Suprapubic skin (tissue), 4 donors: ENCODE measurements at places on chromosomes 12 and 14. TPM values are rescaled to one million over a fixed set of nuclear protein-coding genes. Genes with fewer than 3 reads are reported as not detected.

The KRT82 gene
- total RNA-seq, result 9.5 TPM

The FZD10 gene
- 11.7 TPM for total RNA-seq

DNA sequence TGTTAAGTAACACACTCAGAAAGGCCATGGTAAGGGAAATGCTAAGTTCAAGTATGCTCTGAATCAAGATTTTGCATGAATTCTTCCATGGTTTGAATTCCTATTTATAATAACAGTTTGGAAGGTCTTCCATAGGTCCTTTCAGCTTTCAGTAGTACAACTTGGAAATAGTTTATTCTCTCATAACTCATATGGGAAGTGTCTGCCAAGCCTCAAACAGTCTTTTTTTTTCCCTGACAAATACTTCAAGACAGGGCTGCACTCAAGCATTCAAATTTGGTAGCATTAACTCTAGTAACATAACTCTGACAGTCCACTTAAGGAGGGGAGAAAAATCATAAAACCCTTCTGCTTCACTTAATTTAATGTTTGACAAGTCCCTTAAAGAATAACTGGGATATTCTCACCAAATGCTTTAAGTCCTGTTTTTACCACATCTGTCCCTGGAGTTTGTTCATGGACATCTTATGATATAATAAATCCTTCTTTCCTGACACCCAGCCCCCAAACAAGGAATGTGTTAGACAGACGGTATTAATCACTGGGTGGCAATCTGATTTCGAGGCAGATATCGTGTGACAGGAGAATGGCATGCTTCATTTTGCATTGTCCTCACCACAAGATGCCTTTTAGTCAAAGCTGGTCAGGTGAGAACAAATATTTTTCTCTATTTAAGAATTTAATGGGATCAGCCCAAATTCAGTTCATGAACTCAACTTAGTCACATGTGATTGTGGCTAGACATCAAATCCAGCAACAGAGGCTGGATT is 165.7 kb downstream of the BMP4 start:
- no peak for DNase-seq

The NGB gene
- not detected for total RNA-seq

The PPFIBP1 gene
- 88.2 TPM for total RNA-seq

GRCh38 chr12:13343375-13343774 is 146.8 kb downstream of the EMP1 start:
- DNase-seq, result no peak

The NPFF gene
- not detected for total RNA-seq

GRCh38 chr14:32559048-32559447 is 229.9 kb downstream of the AKAP6 start:
- DNase-seq, result no peak

The SLC17A8 gene
- total RNA-seq, result not detected

The ZBTB39 gene
- 6.6 TPM for total RNA-seq

GRCh38 chr12:111446631-111447570 is 41.2 kb downstream of the SH2B3 start:
- DNase-seq, result no peak

DNA sequence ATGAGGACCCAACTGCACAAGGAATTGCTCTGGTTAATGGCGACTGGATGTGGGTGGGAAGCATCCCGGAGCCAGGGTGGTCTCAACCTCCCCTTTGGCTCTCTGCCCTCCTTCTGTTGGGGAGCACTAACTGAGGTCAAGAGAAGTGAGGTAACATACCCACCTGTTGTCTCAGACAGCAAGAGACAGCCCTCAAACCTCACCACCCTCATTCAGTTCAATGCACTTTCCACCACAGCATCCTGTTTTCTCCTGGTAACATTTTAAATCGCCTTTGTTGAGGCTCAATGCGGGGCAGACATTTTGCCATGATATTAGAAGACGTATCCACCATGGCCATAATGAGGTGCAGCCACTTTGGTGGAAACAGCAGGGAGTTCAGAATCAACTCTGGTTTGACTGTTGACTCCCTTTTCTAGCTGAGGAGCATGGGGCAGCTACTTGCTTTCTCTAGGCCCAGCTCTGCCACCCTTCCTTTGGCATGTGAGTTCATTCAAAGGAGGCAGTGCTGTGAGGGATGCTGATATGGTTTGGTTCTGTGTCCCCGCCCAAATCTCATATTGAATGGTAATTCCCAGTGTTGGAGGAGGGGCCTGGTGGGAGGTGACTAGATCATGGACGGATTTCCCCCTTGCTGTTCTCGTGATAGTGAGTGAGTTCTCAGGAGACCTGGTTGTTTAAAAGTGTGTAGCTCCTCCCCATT is 338.6 kb downstream of the PCNX1 start:
- no peak for DNase-seq

DNA sequence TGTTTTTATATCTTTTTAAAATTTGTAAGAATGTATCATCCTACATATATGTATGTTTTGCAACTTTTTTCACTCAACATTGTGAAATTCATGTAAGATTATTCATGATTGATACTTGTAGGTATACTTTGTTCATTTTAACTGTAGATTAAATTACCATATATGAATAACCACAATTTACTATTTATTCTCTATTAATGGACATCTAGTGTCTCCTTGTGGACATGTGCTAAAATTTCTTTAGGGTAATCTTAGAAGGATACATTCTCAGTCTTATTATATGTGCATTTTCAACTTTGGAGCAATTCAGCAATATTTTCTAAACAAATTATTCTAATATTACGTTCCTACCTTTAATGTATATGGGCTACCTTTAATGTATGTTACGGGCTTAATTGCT is 192.4 kb downstream of the FUT8 start:
- no peak for DNase-seq

GRCh38 chr12:106118-106591 is 39.6 kb downstream of the IQSEC3 start:
- DNase-seq, result no peak

DNA sequence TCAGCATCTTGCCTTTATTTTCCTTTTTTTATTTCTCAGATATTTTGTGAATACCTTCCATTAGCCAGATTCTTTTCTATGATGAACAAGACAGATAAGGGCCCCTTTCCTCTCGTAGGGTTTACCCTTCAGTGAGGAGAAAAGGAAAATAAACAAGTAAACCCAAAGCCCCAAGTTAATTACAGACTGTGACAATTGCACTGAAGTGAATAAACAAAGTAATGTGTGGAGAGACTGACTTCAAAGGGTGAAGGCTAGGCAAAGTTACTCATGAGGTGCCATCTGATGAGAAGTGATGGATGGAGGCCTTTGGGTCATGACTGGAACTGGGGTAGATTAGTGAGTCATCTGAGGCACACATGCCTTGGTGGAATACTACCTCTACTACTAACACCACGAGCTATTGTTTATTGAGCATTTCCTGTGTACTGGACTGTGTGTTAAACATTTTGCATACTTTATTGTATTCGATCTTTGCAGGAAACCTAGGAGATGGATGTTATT is 143.4 kb upstream of the PRICKLE1 start:
- no peak for DNase-seq

DNA sequence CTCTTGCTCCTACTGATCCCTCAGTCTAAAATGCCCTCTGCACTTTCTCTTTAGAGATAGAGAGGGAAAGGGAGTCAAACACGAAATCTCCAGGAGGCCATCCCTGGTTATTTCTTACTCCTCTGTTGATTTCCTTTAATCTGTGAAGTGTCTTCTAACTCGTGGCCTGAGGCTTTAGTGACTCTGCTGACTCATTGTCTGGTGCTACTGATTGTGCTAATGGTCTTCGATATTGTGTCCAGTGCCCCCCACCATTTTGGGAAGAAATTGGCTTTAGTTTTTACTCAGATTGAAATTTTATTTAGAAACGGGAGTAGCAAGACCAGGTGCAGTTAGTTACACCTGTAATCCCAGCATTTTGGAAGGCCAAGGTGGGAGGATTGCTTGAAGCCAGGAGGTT is 839 bp downstream of the CLEC9A start:
- no peak for DNase-seq

DNA sequence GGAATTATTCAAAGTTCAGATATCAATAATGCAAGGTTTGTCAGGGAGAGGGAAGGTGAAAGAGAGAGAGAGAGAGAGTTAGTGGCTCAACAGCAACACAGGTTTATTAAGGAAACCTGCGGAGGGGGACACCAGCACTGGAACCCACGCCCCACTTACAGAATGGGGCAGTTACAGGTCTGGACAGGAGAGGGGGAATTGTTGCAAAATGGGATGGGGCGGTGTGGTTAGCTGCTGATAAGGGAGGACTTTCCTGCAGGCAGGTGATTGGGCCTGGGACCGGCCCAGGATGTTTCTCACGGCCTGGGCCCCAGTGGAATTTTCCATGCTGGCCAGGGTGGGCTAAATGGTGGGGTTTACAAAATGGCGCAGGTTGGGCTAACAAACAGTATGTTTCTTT is 278.2 kb upstream of the SLC16A7 start:
- no peak for DNase-seq

- no peak for DNase-seq
Measured at GRCh38 chr12:122022393-122023338, 982 bp downstream of the BCL7A start.

GRCh38 chr12:93018610-93019009 is 89.5 kb upstream of the EEA1 start:
- DNase-seq, result no peak

DNA sequence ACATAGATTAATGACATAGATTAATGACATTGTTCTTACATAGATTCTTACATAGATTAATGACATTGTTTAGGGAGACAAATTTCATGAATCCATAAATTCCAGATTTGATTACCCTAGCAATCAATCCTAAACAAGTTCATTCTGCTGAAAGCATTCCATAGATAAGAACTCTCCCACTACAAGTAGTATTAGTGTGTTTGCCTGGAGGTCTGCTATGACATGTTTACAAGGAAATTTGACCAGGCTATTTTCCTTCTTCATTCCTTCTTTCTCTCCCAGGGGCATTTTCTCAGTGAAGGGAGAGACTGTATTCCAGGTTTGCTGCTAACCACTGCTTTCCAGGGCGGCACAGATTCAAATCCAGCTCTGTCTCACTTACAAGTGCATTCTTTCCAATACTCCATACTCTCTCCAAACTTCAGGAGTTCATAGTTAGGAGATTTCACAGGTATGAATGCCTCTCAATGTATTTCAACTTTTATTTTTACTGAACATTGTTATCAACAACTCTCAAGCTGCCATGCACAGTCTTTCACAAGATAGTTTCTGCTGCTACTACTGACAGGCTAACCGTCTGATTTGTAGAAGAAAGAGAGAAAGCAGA is 134.5 kb downstream of the SLC38A1 start:
- no peak for DNase-seq

The HOXC11 gene
- total RNA-seq, result 3.1 TPM

The TSPAN19 gene
- total RNA-seq, result not detected

The PPP1R12A gene
- total RNA-seq, result 39.0 TPM

DNA sequence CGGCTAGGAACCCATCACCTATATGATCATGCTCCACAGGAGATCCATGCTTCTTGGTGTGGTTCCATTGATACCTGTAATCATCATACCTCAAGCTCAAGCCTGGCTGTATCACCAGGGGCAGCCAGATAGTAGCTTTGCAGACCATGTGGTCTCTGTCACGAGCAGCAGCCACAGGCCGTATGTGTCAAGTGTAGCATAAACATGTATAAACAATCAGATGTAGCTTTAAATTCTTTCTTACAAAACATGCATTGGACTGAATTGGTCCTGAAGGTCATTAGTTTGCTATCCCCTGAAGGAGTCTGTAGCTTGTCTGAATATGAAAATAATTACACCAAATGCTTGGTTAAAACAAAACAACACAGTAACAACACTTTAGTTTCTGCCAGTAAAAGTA is 1223.2 kb upstream of the TMEM132C start:
- DNase-seq, result no peak

The TUBA1C gene
- total RNA-seq, result 729 TPM

DNA sequence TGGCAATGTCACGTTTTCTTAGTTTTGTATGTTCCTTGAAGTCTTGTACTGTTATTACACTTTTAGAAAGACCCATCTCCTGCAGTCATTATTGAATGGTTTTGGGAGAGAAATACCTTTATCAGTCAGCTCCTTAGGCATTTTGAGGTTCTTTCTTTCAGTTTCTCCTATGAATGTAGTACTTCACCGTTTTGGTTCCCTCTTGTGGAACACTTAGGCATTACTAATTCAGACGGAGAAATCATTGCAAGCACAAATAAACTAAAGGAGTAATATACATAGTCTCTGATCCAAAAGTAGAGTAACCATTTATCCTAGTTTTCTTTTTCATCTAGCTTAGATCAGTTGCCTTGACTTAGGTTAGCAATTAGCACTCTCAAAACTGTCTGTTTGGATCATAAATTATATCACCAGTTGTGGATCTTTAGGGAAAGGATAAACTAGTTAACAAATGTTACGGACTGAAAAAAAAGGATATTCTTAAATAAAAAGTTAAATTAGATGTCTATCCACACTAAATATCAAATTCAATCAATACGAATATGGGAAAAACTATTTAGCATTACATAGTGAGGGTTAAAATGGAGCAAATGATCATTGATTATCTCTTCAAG is 1538.3 kb upstream of the SEL1L start:
- DNase-seq, result no peak

The PHLDA1 gene
- 19.0 TPM for total RNA-seq
